ENCODE measurements at places on chromosomes 2 and 18. TPM values are rescaled to one million over a fixed set of nuclear protein-coding genes. Genes with fewer than 3 reads are reported as not detected.

PLGLB2 gene
- total RNA-seq: 0.77 TPM

NLRC4 gene
- not detected for total RNA-seq

SUPT7L gene
- total RNA-seq: 43.5 TPM

HOXD13 gene
- total RNA-seq: not detected

DTNA gene
- total RNA-seq: 10.0 TPM

GRCh38 chr2:53312721-53313120 is 454.9 kb upstream of the CHAC2 start:
- no peak for DNase-seq

- DNase-seq: no peak
These were observed 20.9 kb downstream of the CD8A start for GRCh38 chr2:86769838-86770237.

GRCh38 chr2:166090908-166091307 is 36.9 kb downstream of the SCN1A start:
- no peak for DNase-seq

DNA sequence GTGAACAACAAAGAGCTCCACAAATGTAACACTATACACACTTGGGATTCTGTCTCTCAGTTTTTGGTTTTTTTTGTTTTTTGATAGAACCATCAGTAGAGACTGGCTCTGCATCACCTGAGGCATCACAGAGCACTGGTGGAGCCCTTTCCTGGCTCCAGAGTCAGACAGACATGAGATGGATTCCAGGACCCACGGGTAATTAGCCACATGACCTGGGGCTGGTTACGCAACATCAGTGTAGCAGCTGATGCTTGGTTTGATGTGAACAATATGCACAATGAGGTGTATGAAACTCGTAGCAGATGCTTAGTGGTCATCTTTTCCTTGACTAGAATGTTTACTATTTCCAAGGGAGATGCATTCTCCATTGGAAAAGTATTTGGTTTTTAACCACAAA is 40.7 kb downstream of the CMPK2 start:
- no peak for DNase-seq

DNA sequence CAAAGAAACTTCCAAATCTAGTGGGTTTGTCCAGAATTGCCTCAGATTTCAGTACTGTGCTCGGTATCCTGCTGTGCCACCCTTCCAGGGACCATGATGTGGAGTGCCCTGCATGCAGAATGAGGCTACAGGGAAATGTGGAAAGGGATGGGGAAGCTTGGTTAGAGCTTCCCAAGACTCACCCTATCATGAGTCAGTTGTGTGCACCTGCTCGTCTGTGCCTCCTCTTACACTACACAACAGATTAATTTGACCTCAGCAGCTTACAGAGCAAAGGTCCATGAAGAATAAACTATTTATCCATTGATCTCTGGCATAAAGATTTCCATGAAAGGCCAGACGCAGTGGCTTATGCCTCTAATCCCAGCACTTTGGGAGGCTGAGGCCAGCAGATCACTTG is 21.3 kb upstream of the NCK2 start:
- DNase-seq: no peak

- DNase-seq: no peak
These were observed 16.0 kb downstream of the SLC20A1 start for GRCh38 chr2:112661656-112662305.

GRCh38 chr2:240983361-240983995 is 14.9 kb upstream of the SNED1 start:
- peak; percentile 50 for DNase-seq

- no peak for DNase-seq
These were observed 5.5 kb downstream of the TIMM21 start for GRCh38 chr18:74153793-74154192.

- no peak for DNase-seq
These were observed 247.1 kb upstream of the NT5C1B start for GRCh38 chr2:18836436-18836835.

DNA sequence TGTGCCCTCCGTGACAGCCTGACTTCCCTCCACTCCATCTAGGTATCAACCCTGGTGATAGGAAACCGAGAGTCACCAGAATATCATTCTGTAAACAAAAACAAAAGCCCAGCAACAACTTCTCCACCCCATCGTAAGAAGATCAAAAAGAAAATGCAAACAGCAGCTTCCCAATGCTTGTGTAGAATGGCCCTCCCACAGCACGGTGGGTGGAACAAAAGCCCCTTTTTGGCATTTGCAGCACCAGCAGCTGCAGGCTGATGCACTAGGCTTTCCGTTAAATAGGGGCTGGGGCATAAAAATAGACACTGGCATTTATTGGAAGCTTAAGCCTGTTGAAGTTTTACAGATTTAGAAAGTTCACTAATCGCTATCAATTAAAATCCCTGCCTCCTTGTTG is 513.0 kb downstream of the GALR1 start:
- DNase-seq: no peak

- no peak for DNase-seq
These were observed 12.2 kb downstream of the ICOS start for GRCh38 chr2:203948733-203949132.

DNA sequence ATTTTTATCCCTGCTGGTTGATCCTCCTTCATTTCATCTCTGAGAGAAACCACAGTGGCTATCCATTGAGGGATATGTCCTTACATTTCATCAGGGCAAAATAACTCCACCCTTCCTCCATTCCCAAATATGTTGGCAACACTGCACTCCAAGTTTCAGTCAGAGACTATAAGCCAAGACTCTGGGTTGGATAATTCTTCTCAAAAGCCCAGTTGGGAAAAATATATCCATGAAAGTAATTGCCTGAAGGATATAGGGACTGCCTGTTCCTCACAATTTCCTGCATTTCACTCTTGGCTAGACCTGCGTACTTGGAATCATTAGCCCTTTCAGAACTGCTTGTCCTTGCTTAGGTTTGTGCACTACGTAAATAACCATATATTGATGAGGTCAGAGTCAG is 27.9 kb upstream of the EPB41L3 start:
- no peak for DNase-seq

DNA sequence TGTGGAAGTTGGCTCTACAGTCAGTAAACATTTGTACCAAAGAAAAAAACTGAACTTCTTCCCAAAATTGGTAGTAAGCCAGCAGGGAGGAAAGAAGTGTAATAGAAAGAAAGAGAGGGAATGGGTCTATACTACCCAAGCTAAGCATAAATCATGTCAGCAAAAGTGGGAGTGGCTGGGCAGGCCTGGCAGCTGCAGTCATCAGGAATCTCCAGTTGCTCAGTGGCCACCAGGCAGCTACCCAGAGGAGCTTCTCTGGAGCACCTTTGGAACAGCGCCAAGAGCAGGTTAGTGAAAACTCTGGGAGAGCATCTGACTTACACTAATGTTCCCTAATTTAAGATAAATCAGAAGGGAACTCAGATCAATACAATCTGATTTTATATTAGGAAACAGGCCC is 14.3 kb downstream of the FRZB start:
- DNase-seq: no peak

- DNase-seq: no peak
These were observed 18.6 kb upstream of the ZC3H15 start for GRCh38 chr2:186467421-186467820.
